ENCODE measurements at places on chromosomes 3 and 15.
A peak's percentile ranks its signal among the peaks of the same experiment; 100 is the strongest.

DNA sequence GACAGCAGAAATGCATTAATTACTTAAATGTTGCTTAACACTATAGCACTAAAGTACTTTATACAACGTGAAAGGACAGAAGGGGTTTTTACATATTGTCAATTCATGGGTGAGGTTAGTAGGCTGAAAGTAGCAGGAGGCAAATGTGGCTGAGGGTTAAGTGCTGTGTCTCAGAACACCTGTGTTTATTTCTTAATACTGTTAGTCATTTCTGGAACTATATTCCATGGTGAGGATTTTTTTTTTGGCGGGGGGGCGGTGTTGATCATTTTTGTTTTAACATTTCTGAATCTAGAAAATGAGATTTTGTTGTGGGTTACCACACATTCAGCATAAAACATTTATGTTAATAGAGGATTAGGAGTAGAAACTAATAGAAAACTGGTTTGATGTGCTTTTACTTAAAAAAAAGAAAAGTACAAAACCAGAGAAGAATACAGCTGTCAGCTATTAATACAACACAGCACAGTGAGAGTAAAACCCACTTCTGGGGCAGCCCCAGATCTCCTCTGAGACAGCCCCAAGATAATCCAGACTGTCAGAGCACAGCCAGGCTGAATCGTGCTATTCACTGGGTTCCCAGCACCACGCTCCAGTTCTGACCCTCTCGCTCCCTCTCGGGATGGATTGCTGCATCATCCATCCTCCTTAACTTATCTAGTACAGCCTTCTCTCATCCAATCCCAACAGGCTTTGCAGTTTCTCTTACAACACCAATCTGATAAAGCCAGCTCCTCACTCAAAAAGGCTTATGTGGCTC, 307.7 kb downstream of the TUSC7 start:
- peak; percentile 13 for DNase-seq

DNA sequence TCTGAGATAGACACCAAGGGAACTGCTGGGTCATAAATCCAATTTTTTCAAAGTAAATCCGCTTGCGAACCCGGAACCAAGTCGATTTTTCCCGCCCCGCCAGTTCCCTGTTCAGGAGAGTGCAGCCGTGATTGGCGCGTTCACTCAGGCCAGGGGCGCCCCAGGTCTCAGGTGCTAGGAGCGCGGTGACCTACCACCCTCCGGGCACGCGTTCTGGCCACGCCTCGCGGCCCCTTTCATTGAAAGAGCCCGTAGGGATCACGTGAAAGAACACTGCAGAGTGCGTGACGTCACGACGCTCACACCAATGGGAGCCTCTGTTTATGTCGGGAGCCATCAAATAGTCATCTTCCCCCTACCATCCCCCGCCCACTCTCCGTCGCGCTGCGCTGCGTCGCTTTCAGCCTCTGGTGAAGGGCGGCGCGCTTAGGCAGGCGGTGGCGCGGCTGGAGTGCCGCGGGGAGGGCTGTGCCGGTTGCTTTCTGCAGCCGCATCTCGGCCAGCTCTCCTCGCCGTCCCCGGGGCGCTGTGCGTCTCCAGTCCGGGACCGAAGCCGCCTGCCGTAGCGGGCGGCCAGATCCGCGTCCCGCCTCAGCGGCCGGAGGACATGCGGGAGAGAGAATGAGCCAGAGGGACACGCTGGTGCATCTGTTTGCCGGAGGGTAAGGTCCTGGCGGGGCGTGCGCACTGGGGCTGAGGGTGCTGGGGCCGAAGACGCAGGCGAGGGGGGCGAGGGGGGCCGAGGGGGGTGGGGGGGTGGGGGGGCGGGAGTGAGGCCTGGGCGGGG, at the start of gene SLC25A36:
SLC25A36 (plus strand) TSS at position 403 of the 787 bp plus-strand sequence; CDS start at position 622, 219 bp downstream.
- peak; percentile 95 for DNase-seq

DNA sequence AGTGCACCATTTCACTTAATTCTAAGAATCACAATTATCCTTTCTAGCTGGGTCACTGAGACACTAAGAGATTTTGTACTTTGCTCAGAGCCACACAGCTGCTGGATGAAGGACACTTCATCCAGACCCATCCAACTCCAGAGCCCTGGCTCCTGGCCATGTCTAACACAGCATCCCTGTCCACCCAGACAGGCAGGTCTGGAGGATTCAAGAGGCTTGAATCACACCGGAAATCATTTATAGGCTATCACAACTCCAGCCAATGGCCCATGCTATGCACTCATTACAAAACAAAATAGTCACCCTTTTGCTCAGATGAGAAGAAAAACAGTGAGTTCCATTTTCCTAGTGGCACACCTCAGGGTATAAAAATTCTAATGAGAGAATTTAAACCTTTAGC, 198.2 kb upstream of the LMCD1 start:
- no peak for DNase-seq

- no peak for DNase-seq
Measured at GRCh38 chr15:37104424-37104981, 4.2 kb upstream of the MEIS2 start.

DNA sequence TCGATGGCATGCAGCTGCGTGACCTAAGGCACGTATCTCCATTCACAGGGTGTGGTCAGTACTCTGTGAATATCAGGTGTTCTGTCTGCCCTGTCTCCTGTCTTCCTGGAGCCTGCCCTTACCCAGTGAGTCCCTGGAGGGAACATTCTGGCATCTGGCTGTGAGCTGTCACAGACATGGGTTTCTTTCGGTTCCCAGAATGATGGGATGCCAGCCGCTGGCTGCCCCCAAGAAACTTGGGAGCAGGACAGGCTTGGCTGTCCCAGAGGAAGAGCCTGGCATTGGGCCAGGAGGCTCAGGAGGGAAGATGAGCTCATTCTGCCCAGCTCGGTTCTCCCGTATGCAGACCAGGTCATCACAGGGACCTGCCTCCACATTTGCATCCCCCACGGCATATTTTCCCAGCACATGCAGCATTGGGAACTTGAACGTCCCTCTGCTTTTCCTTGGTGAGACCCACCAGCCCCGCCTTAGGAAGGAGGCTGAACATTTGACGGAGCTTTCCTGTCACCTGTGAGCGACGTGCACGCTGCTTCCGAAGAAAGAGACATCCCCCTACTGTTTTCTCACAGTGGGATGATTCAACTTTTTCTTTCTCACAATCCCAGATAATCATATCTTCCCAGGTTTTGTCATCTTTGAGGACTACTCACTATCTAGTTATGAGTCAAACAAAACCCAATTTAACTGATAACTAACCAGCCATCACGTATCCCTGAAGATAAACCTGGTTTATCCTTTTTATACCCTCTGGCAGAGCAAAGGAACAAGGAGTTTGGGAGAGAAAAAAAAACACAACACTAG, 22.0 kb upstream of the PGPEP1L start:
- no peak for DNase-seq

DNA sequence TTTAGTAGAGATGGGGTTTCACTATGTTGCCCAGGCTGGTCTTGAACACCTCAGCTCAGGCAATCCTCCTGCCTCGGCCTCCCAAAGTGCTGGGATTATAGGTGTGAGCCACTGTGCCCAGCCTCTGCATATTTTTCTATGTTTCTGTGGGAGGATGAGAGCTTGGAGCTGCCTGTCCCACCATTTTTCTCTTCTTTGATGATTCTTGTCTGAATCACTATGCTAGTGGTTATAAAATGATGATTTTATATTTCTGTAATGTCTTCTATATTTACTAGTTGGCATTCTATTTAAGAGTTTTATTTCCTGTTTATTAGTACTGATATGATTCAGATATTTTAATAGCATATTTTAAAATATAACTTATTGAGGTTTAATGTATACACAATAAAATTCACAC, 69.7 kb downstream of the CHCHD6 start:
- no peak for DNase-seq

DNA sequence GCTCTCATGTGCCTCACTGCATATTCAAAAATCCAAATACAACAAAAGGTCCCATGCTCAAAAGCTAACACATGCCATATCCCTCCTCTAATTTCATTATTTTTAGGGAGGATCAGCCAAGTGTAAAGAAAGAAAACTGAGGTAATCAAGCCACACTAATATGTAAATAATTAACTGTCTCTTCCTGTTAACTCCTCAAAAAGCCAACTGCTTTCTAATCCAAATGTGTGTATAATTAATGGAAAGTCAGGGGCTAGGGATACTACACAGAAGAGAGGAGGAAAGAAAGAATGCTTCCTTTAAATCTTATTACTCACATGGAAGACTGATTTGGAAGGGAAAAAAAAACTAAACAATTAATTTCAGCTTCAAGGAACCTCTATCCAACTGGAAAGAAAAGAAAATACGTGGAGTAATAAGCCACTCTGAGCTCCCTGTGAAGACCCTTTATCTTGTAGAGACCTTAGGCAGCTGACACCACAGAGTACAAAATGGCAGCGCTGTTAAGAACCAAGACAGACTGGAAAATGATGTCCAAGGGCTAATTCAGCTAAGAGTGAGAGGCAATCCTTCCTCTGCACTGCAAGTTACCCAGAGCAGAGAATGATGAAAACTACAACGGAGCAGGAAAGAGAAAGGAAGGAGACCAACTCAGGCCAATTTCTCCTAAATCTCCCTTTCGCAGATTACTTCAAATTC, 56.8 kb downstream of the ZNF148 start:
- DNase-seq = no peak

DNA sequence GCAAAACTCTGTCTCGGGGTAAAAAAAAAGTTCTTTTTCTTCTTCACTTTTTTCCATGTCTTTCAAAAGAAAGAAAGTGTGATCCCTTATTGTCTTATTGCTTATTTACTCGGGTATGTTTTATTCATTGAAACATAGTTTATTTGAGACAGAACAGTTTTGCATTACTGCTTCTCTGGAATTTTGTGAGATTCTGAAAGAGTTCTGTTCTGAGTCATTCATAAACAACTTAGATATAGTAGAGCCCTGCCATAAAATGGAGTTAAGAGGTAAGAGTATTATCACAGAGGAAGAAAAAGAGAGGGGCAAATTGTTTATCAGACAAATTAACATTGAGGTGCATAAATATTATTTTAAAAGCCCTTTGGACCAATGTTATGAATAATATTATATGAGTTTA, 522.2 kb downstream of the ROBO2 start:
- DNase-seq = no peak

DNA sequence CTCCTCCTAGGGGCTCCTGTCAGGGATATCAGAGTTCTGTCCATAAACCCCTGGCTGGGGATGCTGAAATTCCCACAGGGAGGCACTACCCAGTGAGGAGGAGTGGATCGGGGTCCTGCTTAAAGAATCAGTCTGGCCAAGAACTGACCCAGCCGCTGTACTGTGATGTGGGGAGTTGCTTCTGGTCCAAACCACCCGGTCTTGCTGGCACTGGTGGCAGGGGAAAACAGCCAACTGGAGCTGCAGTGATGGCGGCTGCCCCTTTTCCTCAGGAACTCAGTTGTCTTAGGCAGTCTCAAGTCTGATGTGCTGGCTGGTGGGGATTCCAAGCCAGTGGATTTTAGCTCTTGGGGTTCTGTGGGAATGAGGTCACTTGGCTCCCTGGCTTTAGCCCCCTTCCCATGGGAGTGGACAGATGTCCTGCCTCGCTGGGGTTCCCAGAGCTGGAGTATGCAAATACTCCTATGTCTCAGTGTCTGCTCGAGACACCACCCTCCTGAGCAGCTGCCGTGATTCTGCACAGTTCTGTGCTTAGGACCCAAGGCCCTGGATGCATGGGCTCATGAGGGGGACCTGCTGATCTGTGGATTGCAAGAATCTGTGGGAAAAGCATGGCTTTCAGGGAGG, 97.1 kb downstream of the SLC25A26 start:
- no peak for DNase-seq

DNA sequence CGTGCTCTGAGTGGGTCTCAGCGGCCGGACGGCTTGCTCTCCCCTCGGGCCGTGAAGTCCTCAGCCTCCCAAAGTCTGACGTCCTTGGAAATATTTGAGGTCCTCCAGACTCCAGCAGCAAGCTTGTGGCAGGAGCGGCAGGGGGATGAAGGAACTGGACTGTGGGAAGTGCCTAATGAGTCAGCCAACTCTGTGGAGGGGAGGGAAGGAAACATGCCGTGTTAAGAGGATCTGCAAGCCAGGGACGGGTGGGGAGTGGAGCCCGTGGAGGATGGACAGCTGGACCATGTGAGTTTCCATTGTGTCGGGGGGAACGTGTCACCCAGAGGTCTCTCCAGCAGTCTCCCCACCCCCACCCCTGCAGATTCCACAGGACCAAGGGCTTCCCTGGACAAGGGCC, 39.4 kb upstream of the IDH2 start:
- DNase-seq = no peak

- no peak for DNase-seq
Measured at GRCh38 chr15:66740802-66741201, 38.8 kb downstream of the SMAD6 start.

DNA sequence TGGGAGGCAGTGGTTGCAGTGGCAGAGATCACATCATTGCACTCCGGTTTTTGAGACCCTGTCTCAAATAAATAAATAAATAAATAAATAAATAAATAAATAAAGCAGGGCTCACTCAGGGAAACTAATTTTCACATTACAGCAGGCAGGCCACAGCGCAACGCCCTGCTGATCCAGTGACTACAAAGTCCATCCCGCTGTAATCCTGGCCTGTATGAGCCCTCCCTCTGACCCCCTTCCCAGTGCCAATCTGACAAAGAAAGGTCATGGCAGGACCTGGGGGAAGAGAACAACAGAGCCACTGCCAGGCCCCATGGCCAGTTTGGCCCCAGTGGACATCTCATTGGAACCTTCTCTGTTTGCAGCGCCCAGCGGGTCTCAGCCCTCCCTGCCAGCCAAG, 9.3 kb downstream of the SH3BP5 start:
- no peak for DNase-seq

DNA sequence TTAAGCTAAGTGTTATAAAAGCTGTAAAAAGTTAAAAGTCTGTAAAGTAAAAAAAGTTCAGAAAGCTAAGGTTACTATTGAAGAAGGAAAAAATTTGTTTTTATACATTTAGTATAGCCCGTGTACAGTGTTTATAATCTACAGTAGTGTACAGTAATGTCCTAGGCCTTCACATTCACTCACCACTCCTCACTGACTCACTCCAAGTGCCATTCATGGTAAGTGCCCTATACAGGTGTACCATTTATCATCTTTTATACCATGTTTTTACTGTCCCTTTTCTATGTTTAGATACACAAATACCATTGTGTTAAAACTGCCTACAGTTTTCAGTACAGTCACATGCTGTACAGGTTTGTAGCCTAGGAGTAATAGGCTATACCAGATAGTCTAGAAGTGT, 8.8 kb downstream of the CCDC71 start:
- no peak for DNase-seq

DNA sequence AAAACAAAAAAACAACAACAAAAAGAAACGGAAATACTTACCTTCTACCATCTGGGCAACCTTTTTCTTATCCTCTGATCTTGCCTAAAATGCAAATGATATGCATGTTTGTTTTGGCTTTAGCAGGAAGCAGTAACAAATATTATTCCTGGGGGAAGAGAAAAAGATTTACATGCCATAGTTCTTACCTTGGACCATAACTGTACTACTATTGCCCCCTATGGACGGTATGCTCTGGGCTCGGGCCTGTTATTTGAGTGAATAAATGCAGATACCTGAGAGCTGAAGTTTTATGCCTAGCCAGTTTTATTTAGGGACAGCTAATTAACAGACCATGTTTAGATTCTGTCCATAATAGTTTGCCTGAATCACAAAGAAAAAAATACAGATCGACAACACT, 12.6 kb upstream of the STARD5 start:
- DNase-seq = no peak

GRCh38 chr3:51942603-51943450, 664 bp downstream of the PARP3 start:
- DNase-seq = no peak

Measured in hypothalamus (tissue), 51 donors.